ENCODE measurements at places on chromosomes 2 and 18. TPM values are rescaled to one million over a fixed set of nuclear protein-coding genes. Genes with fewer than 3 reads are reported as not detected.

GRCh38 chr2:173150963-173151362, 75.3 kb downstream of the MAP3K20 start:
- no peak for DNase-seq

DNA sequence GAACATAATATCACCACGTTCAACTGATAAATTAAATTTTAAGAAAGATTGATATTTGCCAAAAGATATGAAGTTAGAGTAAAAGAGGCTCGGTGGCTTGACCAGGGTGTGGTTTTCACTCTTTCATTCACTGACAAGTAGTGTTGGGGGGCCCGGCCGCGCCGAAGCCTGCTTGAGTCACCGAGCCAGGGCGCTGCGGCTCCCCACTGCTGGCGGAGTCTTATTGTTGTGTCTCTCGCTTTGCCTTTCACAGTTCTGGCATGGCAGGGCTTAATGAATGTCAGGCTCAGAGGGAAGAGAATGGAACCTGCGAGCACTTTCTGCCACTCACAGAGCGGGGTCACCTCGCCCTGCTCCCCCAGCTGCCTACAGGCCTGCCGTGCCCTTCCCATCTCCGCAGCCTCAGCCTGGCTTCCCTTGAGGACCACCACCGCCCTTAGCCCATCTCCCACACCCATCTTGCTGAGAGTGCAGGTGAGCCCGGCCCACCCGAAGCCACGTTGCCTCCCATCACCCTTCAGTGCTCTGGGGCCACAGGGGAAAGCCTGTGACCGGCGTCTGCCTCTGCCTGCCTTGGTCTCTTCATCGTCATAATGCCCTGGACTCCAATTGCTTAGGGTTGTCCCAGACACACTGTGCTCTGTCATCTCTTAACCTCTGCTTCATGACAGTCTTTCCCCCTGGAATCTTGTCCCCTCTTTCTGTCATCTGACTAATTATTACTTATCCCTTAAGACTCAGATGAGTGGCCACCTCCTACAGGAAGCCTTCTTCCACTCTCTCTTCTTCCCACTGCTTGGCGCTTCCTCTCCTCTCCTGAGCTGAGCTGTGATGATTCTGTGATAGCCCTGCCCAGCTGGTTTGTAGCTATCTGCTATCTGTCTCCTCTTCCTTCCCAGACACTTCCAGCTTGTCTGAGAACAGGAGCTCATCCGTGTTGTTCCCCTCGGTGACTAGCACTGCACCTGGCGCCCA, 142.5 kb downstream of the FAM210A start:
- no peak for DNase-seq

RTP5 gene
- not detected for total RNA-seq

LRATD1 gene
- 3.0 TPM for total RNA-seq
